A172 (cell line): ENCODE measurements at places on chromosomes 1 and 21. TPM values are rescaled to one million over a fixed set of nuclear protein-coding genes. Genes with fewer than 3 reads are reported as not detected.
A peak's percentile ranks its signal among the peaks of the same experiment; 100 is the strongest.

DNA sequence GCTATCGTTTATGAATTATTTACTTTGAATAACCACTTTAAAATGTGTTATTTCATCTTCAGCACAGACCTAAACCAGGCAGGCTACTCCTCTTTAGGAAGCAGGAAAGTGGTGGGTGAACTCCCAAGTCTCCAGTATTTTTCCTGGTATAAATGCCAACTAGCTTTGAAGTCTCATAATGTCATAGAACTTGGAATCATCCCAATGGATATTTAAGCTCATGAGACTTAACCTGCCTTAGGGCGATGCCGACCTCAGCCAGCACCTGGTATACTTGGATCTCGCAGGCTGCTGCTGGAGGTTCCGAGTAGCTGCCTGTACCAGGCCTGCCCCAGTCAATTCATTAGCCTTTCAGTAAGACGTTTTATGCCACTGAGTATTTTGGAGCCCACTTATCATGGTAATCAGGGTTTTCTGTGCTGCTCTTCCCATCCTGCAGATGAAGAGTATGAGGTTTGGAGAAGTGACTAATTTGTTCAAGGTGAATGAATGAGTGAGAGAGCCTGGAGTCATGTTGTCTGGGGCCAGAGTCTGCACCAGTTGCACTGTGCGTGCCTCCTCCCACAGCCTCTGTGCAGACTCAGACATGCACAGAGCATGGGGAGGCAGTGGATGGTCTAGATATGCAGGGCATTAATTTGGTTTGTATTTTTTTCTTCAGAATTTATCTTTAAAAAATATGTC lies 34.9 kb downstream of the VANGL1 start:
- no peak for DNase-seq

RCOR3 gene
- total RNA-seq, result 15.1 and 19.8 TPM in 2 replicates

GRCh38 chr1:230498704-230499103 lies 72.6 kb upstream of the PGBD5 start:
- no peak for DNase-seq

GRCh38 chr1:119987112-119987511 lies 82.3 kb downstream of the NOTCH2 start:
- DNase-seq, result peak; percentile 84

TBX15 gene
- total RNA-seq, result not detected in 2 replicates

AHDC1 gene
- 3.4 and 7.6 TPM in 2 replicates for total RNA-seq

- DNase-seq, result no peak
Observed at GRCh38 chr1:212531796-212532195, 76.8 kb upstream of the ATF3 start.

- DNase-seq, result no peak
Observed at GRCh38 chr1:53011175-53011574, 50.8 kb upstream of the PODN start.

DNA sequence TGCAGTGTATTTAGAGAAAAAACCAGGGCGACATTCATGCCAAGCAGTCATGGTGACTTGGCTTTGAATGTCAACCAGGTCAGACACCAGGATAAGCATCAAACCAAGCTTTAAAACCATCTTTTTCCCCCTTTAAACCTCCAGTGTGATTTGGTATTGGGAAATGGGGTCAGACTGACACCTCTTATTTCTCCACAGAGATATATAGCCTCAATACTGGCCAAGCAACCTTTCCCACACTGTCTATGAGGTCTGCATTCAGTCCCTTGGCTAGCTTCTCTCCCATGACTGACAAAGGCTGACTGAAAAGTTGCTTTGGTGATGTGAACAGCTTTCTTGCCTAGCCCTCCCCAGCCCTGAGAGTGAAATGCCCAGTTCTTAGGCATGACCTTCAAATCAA lies 21.7 kb downstream of the GPR3 start:
- no peak for DNase-seq

GRCh38 chr1:233244183-233244582 lies 51.3 kb downstream of the PCNX2 start:
- no peak for DNase-seq

PPM1J gene
- 0.36 and 0.53 TPM in 2 replicates for total RNA-seq

GRCh38 chr1:162056043-162056442 lies 13.4 kb upstream of the NOS1AP start:
- peak; percentile 84 for DNase-seq

DAB1 gene
- total RNA-seq, result not detected in 2 replicates

DNA sequence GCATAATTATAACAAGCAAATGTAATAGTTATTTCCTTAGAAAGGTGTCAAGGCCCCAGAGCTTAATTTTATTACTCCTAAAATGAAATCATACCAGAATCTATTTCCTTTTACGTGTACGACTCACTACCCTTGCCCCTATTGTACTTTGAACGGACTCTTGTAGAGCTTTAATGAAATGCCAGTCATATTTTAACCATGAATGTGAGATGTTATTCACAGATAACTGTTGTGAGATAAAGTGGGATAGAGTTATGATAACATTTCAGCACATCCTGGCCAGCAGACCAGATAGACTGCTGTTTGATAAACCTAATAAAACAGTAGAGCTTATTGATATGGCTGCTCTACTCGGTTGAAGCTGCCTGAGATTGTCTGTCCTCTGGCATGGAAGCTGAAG lies 500.8 kb upstream of the PBX1 start:
- DNase-seq, result peak; percentile 38

GRCh38 chr1:224874775-224875174 lies 54.7 kb upstream of the DNAH14 start:
- no peak for DNase-seq

- DNase-seq, result no peak
Observed at GRCh38 chr1:153322568-153322967, 9.8 kb upstream of the PGLYRP3 start.

DNA sequence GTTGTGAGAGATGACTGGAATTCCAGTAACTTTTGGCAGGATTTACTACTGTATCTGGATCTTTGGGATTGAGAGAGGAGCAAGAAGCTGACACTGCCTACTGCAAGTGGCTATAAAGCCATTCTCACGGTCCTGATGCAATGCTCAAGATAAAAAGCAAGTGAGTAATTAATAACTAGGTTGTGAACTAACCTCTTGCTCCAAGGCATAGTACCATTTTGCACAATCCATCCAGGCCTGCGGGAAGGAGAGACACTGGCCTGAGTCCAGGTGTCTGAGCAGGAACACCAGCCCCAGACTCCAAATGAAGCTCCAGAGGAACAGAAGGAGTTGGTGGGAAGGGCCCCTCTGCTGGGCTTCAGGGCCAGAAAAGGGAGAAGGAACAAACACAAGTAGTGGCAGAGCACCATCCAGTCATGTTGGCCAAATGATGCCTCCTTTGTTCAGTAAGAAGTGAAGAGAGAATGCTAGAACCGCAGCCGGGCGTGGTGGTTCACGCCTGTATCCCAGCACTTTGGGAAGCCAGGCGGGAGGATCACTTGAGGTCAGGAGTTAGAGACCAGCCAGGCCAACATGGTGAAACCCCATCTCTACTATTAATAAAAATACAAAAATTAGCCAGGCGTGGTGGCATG lies 9.9 kb upstream of the SLC45A3 start:
- no peak for DNase-seq

DNA sequence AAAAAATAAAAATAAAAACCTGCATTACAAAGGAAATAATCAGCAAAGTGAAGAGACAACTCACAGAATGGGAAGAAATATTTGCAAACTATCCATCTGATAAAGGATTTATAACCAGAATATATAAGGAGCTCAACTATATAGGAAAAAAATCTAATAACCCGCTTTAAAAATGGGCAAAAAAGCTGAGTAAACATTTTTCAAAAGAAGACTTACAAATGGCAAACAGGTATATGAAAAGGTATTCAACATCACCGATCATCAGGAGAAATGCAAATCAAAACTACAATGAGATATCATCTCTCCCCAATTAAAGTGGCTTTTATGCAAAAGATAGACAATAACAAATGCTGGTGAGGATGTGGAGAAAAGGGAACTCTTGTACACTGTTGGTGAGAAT lies 3.8 kb upstream of the GNG5 start:
- no peak for DNase-seq

OR2L2 gene
- total RNA-seq, result not detected in 2 replicates

ROR1 gene
- total RNA-seq, result 7.0 and 9.7 TPM in 2 replicates

DNA sequence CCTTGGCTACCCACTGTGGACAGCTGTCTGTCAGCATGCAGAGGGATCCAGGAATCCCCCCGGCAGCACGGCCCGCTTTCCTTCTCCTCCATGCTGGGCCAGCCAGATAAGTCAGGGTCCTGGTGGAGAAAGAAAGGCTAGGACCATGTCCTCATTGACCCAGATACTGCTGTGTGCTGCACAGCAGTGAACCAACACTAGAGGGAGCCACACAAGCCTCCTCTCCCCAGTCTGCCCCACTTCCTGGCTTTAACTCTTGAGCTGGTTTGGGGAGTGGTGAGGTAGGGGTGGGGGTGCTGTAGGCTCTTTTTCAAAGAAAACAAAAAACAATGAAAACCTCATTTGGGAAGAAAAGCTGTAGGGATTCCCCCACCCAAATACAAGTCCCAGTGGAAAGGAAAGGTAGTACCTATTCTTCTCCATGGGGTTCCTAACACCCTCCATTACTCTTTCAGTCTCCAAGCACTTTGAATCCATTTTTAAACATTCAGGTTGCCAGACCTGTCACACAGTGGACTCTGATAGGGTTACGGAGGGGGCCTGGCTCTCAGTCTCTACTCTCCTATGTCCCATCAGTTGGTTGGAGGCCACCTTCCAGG lies 84.9 kb upstream of the CD1D start:
- peak; percentile 53 for DNase-seq

GRCh38 chr1:112431038-112431437 lies 35.0 kb downstream of the CTTNBP2NL start:
- DNase-seq, result no peak

CELA2A gene
- not detected in 2 replicates for total RNA-seq

ARMH1 gene
- total RNA-seq, result not detected in 2 replicates

DNA sequence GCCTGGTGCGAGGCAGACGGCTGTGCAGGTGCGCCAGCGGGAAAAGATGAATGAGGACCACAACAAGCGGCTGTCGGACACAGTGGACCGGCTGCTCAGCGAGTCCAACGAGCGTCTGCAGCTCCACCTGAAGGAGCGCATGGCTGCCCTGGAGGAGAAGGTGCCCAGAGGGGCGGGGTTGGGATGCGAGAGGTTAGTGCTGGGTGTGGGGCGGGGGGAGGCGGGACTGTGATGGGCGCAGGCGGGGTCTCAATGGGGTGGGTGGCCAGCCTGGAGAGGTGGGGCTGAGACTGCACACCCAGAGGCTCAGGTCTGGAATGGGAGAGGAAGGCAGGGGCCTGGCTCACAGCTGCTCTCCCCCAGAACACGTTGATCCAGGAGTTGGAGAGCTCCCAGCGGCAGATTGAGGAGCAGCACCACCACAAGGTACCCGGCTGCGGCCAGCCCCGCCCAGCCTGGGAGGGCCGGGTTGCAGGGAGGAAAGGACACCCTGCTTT lies 22.3 kb downstream of the PPFIA4 start:
- no peak for DNase-seq

- DNase-seq, result no peak
Observed at GRCh38 chr21:41090981-41091380, 77.0 kb upstream of the BACE2 start.
